ENCODE measurements at places on chromosomes 7 and 10.
A peak's percentile ranks its signal among the peaks of the same experiment; 100 is the strongest.

GRCh38 chr7:41977151-41977651 is 259.8 kb downstream of the GLI3 start:
- DNase-seq = peak; percentile 47

- no peak for DNase-seq
Observed at GRCh38 chr10:70906031-70906783, 17.8 kb upstream of the PCBD1 start.

GRCh38 chr10:91210014-91210413 is 10.4 kb upstream of the PCGF5 start:
- no peak for DNase-seq

GRCh38 chr10:71397296-71398212 is 834 bp downstream of the CDH23 start:
- DNase-seq = no peak

- no peak for DNase-seq
Observed at GRCh38 chr7:143395187-143396149, 13.2 kb downstream of the EPHA1 start.
